ENCODE measurements at places on chromosomes 2 and 18. TPM values are rescaled to one million over a fixed set of nuclear protein-coding genes. Genes with fewer than 3 reads are reported as not detected.

GRCh38 chr2:235047171-235048160 is 95.6 kb downstream of the SH3BP4 start:
- DNase-seq, result no peak

NPPC gene
- 0.12 TPM for total RNA-seq

GRCh38 chr2:8835279-8835678 is 2.1 kb downstream of the KIDINS220 start:
- DNase-seq, result no peak

GRCh38 chr2:196535742-196536141 is 103.8 kb upstream of the CCDC150 start:
- no peak for DNase-seq

CTNNA2 gene
- 0.31 TPM for total RNA-seq

- DNase-seq, result peak; percentile 9
Observed at GRCh38 chr2:153106802-153107477, 371.6 kb downstream of the RPRM start.

- DNase-seq, result no peak
Observed at GRCh38 chr2:71830497-71831192, 317.0 kb downstream of the CYP26B1 start.

DSC3 gene
- not detected for total RNA-seq

DNA sequence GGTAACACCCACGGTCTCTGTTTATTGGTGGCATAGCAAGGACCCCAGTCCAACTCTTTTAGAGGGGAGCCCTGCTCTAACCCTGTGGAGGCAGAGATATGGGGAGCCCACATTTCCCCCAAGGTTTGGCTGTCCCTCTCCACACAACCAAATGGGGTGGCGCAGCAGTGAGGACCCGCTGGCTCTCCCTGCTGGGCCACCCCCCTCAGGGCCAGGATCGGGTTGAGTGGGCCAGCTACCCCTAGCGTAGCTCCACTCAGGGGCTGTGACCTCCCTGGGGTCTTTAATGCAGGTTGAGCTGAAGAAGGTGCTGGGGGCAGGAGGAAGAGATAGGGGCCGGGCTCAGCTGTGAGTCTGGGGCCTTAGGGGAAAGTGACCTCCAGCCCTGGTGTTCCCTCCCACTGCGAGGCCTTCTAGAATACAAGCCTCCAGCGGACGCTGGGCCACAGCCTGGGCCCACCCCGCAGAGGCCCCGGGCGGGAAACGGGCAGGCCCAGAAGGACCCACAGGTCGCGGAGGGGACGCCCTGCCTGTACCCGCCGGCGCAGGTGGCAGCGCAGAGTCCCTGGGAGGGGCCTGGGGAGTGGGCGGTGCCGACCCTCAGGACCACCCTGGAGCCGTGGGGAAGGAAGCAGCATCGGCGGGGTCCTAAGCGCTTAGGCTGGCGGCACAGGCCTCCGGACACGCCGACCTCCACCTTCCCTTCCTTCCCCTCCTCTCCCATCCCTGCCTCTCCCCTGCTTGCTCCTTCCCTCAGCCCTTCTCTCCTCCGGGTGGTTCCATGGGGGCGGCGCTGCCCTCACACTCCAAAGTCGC is 9.6 kb downstream of the CROCC2 start:
- no peak for DNase-seq

DNA sequence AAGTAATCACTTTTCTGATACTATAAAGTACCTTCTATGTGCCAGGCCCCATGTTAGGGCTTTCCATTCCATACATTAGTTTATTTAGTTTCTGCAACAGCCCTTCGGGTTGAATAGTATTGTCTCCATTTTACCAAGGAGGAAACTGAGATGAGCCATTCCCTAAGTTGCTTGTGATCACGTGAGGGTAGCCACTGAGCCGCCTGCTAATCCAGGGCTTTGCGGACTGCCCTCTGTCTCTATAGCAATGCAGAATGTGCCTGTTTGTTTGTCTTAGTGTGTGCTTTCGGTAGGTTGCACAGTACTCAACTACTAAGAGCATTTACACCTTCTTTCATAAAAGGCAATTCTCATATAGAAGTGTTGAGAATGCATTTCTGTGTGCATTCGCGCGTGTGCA is 5.0 kb downstream of the EMILIN2 start:
- no peak for DNase-seq

DNA sequence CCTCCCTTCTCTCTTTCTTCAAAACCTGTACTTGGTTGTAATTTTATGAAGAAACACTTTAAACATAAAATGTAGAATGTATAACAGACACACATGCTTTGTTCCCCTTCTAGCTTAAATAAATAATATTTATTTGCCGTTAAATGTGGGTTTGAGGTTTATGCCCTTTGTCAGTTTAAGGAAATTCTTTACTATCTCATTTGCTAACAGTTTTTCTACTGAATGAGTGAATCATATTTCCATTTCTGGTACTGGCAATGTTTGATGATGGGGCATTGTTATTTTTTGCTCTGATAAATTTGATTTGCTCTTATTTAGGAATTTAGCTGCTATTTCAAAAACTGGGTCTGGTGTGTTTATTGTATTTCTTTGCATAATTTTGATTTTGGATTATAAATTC is 555.6 kb downstream of the CCDC85A start:
- DNase-seq, result no peak

TGFA gene
- 1.0 TPM for total RNA-seq

DNA sequence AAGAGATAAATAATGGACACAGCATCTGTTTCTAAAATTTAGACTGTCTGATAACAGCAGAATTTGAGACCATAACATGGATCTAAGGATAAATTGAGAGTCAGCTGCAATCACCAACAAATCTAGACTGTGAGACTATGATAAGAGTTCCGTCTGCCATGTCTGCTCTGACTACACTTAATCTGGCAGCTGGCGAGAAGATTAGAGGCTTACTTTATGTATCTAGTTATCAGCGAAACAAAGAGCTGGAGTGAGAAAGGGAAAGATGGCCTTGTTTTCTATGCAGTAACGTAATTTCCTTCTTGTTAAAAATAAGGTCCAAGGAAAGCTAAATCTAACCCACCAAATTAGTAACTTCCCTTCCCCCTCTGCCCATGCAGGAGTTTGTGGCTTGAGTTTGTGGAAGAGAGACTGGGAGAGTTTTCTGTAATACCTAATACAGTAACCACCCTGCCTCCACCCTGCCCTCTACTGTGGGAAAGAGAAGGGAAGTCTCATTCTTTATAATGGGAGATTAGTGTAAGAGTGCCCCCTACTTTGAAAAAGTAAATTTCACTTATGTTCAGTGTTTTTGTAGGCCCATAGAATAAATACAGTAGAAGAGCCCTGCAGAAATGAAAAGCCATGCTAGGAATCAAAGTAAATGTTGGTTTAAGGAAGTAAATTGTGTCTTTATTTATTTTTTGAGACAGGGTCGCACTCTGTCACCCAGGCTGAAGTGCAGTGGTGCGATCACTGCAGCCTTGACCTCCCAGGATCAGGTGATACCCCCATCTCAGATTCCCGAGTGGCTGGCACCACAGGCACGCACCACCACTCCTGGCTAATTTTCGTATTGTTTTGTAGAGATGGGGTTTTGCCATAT is 27.5 kb downstream of the EML4 start:
- peak; percentile 68 for DNase-seq

GRCh38 chr18:57925706-57926105 is 118.3 kb upstream of the NEDD4L start:
- DNase-seq, result no peak

GRCh38 chr2:217981971-217982370 is 20.8 kb downstream of the TNS1 start:
- no peak for DNase-seq

SERPINB4 gene
- total RNA-seq, result not detected

SPIRE1 gene
- total RNA-seq, result 33.9 TPM

DNA sequence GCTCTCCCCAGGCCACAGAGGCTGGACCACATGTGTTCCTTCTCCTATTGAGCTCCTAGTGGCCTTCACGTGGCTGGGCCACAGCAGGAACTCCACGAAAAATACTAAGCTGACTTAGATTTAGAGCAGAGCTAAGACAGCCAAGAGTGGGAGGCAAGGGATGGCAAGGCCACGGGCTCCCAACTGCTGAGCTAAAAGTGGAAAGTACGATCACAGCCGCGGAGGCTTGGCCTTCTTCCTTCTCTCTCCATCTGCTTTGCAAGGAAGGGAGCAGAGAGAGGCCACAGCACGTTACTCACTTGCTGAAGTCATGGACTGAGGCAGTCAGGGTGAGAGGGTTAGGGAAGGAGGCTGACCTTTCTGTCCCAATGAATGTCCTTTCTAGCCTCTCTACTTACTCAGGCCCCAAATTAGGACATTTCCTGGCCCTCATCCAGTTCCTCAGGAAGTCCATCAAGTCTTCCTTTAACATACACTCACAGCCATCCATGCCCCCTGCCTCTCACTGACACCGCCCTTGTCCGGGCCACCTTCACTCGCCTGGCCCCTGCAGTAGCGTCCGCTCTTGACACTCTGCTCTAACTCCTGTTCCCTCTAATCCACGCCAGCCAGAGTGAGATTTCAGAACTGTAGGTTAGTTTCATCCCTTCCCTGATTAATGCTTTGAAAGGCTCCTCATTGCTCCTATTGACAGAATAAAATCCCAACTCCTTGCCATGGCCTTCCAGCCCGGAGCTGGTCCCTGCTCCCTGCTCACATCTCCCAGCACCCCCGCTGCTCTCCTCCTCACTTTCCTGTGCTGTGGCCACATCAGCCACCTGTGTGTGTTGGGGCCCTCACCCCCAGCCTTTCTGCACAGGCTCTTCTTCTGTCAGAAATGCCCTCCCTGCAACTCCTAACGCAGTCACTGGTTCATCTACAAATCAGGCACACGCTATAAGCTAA is 204.2 kb downstream of the CYP26B1 start:
- no peak for DNase-seq

DNA sequence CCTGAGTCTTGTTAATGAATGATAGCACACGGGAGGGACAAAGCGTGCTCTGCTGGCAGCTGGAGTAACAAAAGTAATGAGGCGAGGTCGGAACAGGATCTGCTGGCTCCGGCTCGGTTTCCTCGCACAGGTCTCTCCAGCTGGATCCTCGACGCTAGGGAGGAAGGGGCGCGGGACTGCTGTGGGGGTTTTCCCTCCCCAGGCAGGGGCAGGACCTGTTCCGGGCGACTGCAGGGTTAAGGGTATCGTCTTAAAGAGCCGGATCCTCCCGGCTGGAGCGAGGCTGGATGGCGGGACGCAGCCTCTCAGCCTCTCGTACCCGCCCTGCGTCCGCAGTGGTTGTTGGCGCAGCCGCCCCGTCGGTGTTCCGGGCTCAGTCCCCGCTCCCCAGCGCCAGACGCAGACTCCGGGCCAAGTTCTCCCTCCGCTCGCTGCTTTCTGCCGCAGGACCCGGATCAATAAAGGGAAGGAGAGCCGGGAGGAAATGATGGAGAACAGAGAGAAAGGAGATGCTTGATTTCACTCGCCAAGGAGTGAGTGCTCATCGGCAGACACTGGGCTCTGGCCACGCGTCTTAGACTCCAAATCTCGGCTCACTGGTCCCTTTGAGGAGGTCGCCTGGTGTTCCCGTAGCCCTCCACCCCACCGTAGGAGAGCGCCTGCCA is 1.1 kb upstream of the LIPG start:
- no peak for DNase-seq

DAW1 gene
- 2.0 TPM for total RNA-seq

- DNase-seq, result no peak
Observed at GRCh38 chr2:21599417-21599816, 475.6 kb downstream of the TDRD15 start.

DNA sequence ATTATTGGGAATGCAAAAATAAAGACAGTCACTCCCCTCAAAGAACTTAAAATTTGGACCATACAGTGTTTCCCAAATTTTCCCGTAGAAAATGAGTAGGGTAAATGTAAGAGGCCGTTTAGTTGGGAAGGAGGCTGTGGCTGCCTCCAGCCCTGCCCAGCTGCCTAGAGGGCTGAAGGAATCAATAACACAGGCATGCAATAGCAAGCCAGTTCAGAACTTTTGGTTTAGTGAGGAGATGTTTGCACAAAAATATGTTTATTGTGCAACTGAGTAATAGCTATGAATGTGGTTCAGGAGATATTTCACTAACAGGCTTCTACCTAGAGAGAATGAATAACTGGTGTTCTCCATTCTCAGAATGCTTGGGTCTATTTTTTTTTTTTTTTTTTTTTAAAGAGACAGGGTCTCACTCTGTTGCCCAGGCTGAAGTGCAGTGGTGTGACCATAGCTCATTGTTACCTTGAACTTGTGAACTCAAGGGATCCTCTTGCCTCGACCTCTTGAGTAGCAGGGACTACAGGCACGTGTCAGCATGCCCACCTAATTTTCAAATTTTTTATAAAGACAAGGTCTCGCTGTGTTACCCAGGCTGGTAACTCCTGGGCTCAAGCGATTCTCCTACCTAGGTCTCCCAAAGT is 23.6 kb downstream of the UGP2 start:
- no peak for DNase-seq

DNA sequence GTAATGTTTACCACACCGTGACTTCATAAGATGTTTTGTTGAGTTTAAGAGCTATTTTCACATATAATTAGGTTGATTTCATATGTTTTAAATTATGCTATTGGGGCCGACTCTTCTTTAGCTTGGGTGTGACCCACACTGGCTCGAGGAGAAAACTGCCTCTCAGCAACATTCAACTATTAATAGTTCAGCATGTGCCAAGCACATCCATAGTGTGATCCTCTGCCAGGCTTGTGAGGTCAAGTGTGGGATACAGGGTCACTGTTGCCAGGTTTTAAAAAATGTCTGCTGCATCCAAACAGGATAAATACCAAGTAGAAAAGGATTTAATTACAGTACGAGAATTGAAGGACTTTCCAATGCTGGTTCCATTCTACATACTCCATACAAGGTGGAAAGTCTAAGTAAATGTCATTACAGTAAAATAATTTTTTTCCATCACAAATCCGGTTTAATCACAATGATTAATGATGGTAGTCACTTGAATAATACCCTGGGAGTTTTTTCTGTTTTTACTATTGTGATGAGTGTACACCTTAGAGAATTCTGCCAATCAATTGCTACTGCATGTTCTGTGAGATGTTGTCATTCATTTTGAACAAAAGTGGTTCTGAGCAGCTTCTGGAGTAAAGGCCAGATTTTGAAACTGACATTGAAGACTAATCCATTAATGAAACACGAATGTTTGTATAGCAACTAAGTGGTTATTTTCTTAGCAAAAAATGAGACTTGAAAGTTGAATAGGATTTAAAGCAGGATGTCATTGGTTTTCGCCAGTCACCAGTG is 84.5 kb downstream of the ABI2 start:
- DNase-seq, result no peak

CAPN14 gene
- total RNA-seq, result not detected

DNA sequence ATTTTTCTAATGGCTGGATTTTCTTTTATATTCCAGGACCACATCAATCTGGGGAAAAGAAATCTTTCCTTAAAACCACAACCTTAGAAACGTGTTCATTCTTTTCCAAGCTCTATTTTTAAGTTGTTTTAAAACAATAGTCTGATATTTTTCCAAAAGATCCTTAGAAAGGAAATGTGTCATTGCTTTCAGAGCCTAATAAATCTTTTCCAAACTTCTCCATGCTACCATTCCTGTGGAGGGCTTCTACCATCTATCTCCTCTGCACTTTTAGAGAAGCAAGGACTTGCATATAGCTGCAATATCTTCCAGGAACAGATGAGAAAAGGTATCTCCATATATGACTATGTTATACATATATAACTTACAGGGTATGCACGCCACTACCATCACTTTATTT is 21.2 kb downstream of the WDFY1 start:
- no peak for DNase-seq

ING5 gene
- total RNA-seq, result 14.5 TPM
